ENCODE measurements at places on chromosomes 5 and 9.
A peak's percentile ranks its signal among the peaks of the same experiment; 100 is the strongest.

GRCh38 chr9:118000581-118000980 lies 296.4 kb downstream of the TLR4 start:
- no peak overlapping the region for H3K27ac ChIP-seq
- no peaks in the 10 kb centered on the region for H3K27me3 ChIP-seq
- no peaks in the 10 kb centered on the region for H3K4me1 ChIP-seq
- no peak for DNase-seq
- H3K36me3 ChIP-seq, result no peaks in the 10 kb centered on the region

GRCh38 chr5:61669531-61669930 lies 337.5 kb downstream of the ZSWIM6 start:
- no peak overlapping the region for H3K27ac ChIP-seq
- no peak overlapping the region for H3K4me3 ChIP-seq
- H3K27me3 ChIP-seq, result 0 out of 2 replicates have a peak, but pooled peaks cover 3% of the 10 kb centered on the region

GRCh38 chr5:179259731-179260323 lies 85.4 kb downstream of the ADAMTS2 start:
- no peaks in the 10 kb centered on the region for H3K27me3 ChIP-seq
- DNase-seq, result no peak
- H3K4me3 ChIP-seq, result no peak overlapping the region
- H3K27ac ChIP-seq, result no peak overlapping the region
- no peaks in the 10 kb centered on the region for H3K4me1 ChIP-seq

DNA sequence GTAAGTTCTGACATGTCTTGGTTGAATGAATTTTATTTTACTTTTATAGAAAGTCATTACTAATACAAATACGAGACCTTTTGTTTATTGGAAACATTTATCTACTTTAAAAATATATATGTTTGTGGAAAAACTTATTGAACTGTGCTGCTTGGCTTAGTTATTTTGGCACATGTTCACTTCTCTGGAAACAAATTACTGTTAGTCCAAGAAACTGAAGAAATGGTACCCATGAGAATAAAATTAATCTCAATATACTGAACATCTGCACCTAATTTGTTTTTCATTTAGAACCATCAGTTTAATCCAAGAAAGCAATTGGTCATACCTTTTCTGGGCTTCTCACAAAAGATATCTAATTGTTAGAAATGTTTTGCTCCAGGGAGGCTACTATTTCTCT lies 32.2 kb downstream of the INVS start:
- peaks cover 39% of the 10 kb centered on the region for H3K36me3 ChIP-seq
- DNase-seq, result no peak
- H3K4me1 ChIP-seq, result 0 out of 2 replicates have a peak, but pooled peaks cover 3% of the 10 kb centered on the region
- no peak overlapping the region for H3K4me3 ChIP-seq
- H3K27ac ChIP-seq, result no peak overlapping the region
- H3K27me3 ChIP-seq, result no peaks in the 10 kb centered on the region

DNA sequence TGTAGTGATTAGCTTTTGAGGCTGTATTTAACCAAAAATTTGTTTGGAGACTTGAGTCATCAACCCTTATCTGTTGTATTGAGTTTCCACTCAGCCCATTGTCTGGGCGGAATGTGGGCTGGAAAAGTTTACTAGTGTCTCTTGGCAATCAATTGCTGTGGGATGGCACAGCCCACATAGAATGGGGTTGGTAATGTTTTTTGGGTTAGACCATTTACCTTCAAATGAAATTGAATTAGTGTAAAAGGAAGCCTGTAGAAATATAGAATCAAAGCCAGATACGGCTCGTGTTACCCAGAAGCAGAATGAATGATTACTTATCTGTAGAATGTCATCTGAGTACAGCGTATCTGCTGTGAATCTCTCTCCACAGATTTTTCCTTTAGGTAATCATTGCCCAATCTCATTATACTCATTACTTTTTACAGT lies 142.9 kb downstream of the AOPEP start:
- DNase-seq, result peak; percentile 36
- H3K27me3 ChIP-seq, result no peaks in the 10 kb centered on the region
- peaks cover 72% of the 10 kb centered on the region for H3K4me1 ChIP-seq
- no peak overlapping the region for H3K4me3 ChIP-seq

Data from SJCRH30 (cell line).